NCI-H69 (cell line): ENCODE measurements at places on chromosomes 2 and 18.

- DNase-seq: no peak
Observed at GRCh38 chr2:164793529-164793928, 48.1 kb downstream of the COBLL1 start.

- peak; percentile 6 for DNase-seq
Observed at GRCh38 chr2:191539068-191539467, 138.9 kb upstream of the NABP1 start.

DNA sequence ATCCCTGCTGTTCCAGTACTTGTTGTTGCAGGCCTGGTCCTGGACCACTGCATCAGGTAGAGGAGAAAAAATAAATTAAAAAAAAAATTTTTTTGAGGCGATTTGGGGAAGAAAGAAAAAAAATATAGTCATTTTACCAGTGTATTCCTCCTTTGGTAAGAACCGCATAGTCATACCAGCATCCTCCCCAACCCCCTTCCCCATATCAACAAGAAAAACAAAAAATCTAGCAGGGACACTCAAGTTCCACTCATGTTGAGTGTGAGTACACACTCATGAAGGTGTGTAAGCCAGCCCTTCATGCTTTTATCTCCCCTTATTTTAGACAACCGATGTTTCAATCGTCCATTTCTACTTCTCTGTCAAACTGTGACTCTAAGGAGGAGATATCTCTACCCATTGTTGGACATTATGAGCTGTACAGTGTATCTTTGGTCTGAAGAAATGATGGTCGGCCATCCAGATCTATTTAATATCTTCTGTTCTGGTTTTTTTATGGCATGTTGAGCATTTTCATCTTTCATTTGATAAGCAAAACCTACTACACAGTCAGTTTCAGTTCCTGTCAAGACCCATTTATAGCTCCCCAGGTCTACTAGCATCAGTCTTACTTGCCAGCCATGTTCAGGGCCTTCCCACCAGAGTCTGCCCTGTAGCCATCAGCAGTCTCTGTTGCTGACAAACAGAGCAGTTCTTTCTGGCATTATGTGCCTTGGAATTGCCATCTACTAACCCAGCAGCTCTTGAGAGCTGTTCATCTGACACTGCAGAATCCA is 20.0 kb downstream of the ELP2 start:
- no peak for DNase-seq

DNA sequence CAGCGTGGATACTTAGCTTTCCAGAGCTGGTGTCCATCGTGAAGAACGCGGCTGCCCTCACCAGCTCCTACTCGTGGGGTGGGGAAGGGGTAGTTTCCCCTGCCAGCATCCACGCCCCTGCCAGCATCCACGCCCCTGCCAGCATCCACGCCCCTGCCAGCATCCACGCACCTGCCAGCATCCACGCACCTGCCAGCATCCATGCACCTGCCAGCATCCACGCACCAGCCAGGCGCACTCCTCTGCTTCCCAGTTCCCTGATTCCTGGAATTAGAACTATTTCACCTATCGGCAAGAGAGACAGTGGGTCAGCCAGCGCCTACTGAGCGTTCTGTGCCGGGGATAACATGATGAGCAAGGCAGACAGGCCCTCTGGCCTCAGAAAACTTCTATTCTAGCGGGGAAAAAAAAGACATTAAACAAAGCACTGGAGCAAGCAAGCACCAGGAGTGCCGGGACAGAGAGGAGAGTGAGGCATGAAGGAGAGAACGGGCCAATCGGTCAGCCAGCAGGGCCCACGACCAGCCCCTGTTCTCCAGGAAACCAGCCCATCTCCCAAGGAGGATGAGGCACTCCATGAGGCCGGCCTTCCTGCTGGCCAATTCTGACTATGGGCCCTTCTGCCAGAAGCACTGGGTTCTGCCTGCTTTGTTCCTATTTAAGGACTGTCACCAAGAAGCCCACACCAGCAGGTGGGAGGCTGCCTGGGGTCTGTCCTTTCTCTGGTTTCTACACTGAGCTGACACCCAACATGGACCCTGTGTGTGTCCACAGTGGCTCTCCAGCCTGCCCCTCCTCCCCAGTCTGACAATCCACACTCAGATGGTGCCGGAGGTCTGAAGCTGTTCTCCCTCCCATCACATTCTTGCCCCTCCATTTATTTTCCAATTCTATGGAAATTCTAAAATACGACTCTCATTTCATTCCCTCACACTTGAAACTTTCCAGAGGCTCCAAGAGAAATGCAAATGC is 78.4 kb upstream of the SALL3 start:
- no peak for DNase-seq

DNA sequence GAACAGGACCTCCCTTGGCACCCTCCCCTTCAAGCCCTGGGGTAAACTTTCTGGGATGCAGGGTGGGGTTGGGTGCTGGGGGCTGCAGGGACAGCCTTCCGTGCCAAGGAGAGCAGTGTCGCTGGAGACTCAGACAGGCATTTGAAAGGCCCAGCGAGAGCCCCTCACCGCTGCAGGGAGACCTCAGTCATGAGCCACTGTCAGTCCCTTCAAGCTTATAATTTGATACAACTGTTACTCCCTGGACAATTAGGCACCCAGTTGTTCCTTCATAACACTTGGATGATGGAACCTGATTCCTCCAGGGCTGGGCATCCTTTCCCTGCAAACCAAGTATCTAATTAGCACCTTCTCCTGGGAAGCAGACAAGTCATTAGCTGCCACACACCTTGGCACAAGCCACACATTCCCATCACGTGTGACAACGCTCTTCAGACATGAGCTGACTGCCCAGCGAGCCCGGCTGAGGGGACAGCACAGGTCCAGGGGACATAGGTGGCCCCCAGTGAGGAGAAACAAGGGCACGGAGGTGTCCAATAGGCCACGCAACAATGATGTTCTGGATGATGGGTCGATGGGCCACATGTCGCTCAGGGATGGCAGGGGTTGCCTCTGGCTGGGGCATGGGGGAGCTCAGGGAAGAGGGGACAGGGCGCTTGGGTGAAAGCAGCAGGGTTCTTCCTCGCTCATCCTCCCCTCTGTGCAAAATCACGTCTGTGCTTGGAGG is 59.6 kb downstream of the KCNF1 start:
- DNase-seq: peak; percentile 60

GRCh38 chr2:9813312-9814128 is 29.8 kb upstream of the TAF1B start:
- DNase-seq: peak; percentile 71

DNA sequence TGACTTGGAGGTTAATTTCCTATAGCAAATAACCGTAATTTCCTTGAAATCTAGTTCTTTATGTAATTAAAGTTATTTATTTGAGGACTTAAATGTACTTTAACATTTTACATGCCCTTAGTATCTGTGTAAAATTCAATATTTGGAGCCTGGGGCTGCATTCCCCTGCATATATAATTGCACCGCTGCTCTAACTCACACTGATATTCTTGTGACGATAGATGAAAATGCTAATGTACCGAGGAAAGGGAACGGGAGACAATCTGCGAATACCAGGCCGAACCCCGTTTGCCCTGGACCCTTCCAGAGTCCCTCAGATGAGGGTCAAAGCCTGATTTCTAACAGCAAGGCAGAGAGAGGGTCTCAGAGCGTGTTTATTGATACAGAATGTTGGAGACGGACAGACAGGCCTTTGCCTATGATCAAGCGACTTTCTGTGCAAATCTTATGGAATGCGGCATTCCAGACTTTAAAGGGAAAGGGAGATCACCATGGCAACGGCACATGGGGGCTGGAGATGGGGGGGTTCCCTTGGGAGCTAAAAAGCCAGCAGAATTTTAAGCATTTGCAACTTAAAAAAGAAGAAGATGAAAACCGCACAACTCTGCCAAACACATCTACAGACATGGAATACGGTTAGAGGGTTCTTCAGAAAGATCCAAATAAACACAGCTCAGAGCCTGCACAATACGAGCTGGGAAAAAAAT is 57.6 kb upstream of the TWIST2 start:
- no peak for DNase-seq
